Chondrocyte (in vitro differentiated cells): ENCODE measurements at places on chromosomes 2 and 18. TPM values are rescaled to one million over a fixed set of nuclear protein-coding genes. Genes with fewer than 3 reads are reported as not detected.

DNA sequence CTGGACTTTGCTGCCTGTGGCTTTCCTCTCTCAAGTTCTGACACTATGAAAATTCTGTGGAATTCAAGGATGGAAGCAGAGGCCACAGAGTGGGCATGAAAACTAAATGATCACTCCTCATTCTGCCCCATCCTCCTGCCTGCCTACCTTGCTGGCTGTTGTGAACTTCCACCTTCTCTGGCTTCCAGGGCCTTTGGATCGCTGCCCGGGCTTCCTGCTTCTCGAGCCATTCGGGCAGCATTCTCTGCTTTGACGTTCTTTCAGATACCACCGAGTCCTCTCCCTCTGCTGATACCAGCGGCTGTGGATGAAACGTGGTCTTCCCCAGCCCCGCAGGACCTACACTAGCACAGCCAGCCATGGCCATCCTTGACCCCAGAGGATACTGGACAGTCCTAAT is 327.7 kb upstream of the SLC14A2 start:
- H3K27me3 ChIP-seq = no peaks in the 10 kb centered on the region
- peaks cover 11% of the 10 kb centered on the region for H3K4me1 ChIP-seq
- no peaks in the 10 kb centered on the region for H3K36me3 ChIP-seq
- no peak for DNase-seq

- H3K27me3 ChIP-seq = no peaks in the 10 kb centered on the region
- peak overlapping the region; percentile 74 for H3K4me3 ChIP-seq
- H3K36me3 ChIP-seq = no peaks in the 10 kb centered on the region
- H3K27ac ChIP-seq = no peak overlapping the region
Observed at GRCh38 chr2:236507393-236508085, 62.1 kb upstream of the ACKR3 start.

GRCh38 chr2:42361728-42362283 is 789 bp upstream of the COX7A2L start:
- H3K4me1 ChIP-seq = peaks cover 41% of the 10 kb centered on the region
- peaks cover 1% of the 10 kb centered on the region for H3K36me3 ChIP-seq
- DNase-seq = no peak
- peak overlapping the region; percentile 100 for H3K27ac ChIP-seq
- H3K27me3 ChIP-seq = peaks cover 2% of the 10 kb centered on the region

NMS gene
- not detected in 3 replicates for total RNA-seq
